ENCODE measurements at places on chromosomes 3 and 15.

DNA sequence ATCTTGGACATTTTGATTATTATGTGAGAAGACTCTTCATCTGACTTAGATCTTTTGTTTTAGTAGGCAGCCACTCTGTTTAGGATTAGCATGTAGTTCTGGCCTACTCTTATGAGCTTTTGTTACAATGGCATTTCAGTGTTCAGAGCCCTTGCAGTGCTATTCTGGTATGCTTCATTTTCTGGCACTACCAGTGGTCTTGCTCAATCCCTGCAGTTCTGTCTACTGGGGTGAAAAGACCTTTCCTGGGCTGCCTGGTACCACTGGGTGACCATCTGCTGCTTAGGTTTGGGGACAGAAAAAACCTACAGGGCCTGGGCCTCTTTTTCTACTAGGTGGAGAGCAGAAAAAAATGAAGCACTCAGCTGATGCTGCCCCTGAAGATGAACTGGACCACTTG, 42.5 kb downstream of the IL16 start:
- no peak for DNase-seq

DNA sequence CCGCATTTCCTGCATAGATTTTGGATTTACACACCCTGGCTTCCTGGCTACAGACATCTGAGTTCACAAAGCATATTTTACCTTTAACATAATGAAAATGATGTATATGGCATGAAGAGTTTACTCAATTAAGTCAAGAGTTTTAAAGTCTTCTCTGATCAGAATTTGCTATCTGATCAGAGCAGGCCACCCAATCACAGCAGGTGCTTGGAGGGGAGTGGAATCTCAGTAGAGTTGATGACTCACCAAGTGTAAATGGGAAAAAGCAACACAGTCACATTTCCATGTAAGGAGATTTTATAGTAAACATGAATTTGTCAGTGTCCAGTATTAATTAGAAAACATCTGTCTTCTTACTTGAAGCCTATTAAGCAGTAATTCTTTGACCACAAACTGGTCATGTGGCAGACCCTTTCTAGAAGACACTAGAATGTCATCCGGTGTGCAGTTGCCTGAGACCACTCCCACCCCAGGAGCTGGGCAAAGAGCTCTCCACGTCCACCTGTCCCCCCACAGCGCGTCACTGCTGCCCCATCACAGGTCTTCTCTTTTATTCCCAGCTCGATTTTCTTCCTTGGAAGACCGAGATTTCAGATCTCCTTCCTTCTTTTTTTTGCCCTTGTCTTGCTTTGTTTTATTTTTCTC, 10.8 kb downstream of the MESD start:
- DNase-seq: no peak

DNA sequence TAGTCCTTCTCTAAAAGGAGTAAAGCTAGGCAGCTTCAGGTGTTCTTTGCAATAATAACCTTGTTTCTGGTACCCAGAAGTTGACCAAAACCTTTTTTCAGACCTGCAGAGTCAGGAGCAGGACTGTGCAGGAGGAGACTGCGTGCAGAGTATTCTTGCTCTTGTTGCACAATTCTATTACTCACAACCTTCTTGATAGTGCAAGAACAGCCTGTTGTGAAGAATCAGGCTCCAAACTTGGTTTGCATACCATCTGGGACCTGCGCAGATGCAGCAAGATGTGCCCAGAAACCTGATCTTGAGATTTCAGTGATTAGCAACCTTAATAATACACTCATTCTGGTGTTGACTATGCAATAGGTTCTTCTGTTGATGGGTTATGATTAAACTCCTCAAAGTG, 111.9 kb downstream of the ATG7 start:
- DNase-seq: no peak

DNA sequence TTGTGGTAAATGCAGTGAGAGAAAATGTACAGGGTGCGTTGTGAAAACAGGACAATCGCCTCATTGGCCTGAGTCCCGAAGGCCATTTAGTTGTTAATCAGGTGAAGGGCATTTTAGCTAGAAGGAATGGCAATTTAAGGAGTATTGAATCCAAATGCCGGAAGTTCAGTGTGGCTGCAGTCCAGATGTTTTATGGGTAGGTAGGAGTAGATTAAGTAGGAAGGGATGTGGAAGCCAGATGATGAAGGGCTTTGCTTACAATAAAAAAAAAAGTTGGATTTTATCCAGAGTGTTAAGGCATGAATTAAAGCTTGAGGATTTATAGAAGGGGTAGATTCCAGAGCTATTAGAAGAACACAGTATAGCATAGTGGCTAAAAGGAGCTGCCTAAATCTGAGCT, 572.7 kb downstream of the NLGN1 start:
- DNase-seq: no peak

DNA sequence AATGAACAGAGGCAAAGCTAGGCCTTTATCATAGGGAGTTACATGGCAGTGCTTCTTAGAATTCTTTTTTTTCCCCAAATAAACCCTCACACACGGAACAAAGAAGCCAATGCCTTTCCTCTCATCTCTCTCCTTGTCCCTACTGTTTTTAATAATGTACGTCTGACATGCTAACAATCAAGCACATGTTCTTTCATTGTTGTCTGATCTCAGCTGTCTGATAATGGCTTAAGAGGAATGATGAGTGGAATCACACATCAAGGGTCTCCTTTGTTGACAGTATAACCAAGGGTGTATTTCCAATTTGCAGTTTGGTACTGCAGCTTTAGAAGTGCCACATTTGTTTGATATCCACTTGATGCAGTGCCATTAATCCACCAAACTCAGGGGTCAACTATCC, 34.8 kb upstream of the EPHA3 start:
- no peak for DNase-seq

- no peak for DNase-seq
Measured at GRCh38 chr3:35529337-35529736, 110.0 kb upstream of the ARPP21 start.

DNA sequence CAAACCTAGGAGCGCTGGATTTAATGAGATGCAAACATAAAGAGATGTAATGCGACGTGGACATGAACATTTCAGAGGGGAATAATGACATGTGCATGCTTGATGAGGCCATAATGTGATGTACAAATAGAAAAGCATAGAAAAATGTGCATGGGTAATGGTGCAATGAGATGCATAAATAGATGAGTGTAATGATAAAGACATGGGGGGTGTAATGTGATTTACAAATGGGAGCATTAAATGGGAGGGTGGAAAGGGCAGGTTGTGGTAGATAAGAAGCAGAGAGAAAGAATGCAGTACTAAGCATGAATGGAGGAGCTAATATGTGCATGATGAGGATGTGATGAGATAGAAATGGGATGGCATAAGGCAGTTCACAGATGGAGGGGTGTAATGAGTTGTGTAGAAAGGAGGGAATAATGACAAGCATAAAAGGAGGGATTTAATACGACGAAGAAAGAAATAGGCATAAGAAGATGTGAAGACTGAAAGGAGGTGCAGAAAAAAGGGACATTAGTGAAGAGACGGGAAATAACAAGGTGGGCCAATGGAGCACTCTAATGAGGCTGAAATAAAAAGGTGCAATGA, 137.5 kb upstream of the CCNL1 start:
- DNase-seq: no peak

- DNase-seq: no peak
Measured at GRCh38 chr15:66672867-66673266, 29.2 kb upstream of the SMAD6 start.

DNA sequence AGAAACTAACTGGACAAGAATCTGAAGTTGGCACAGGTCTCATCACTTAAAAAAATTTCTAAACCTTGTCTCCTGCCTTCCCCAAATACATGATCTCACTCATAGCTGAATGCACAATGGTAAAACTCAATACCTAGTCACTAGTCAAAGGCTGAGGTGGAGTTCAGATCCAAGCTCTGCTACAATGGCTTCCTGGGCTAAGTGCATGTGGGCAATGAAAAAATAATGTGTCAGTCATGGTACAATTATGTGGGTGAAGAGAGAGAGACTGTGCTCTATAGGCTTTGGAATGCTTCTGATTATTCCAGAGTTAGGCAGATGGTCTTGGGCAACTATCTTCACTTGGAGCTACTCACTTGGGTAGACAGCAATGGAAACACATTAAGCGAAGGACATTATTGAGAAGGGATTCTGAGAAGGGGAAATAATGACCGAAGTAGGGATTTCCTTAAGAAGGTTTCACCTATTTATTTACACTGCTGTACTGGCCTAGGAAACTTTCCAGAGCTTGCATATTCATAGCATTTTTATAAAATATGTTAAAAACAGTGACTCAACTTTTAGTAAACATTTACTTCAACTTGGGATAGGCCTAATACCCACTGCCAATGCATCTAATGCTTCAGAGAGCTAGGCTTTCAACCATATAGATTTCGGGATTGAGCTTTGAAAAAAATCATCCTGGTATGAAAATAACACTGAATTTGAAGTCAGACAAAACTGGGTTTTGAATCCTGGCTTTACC, 58.7 kb upstream of the PLXND1 start:
- DNase-seq: no peak

- DNase-seq: no peak
Measured at GRCh38 chr3:170397685-170398084, 21.0 kb upstream of the CLDN11 start.

GRCh38 chr3:32961189-32961715, 9.8 kb downstream of the CCR4 start:
- DNase-seq: peak; percentile 36

DNA sequence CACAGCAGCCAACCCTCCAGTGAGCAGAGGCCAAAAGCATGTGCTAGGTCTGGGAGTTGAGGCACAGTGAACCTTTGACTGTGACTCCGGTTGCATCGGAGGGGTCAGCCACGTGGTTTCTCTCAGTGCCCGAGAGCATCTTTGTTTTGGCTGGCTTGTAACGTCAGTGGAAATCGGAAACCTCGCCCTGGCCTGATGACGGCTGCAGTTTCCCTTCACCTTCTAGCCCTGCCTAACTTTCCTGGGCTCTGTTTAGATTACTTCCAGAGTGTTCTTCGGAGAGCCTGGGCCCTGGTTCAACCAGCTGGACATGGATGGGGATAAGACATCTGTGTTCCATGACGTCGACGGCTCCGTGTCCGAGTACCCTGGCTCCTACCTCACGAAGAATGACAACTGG, 56.6 kb downstream of the MESD start:
- no peak for DNase-seq

DNA sequence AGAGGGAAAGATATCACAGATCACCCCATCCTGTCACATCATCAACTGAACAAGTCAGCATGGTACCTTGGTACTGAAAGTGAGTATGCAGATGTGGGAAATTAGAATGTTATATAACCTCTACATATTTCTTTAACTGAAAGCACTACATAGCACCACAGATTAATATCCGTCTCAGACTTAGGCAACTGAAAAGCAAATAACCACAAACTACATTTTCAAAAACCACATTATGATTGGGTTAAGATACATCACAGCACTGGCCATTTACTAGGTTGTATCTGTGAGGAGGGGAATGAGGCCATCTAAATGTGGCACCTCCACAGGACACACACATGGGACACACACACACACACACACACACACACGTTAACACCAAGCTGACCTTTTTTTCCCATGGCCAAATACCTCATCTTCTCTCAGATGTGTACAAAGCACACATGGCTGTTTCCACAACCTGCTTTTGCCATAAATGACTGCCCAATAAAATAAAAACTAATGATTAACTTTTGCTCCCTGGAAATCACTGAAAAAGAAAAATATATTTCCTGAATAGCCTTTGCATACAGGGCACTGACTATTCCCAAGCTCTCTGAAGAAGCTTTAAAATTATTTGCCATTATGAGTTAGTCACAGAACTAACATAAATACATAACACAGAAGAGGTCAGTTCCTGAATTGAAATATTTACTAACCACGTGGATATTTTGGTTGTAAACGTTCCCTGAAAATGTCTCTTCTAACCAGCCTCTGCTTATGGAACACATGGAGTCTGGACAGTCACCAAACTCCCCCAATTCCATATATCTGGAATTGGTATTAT, 60.1 kb downstream of the SUMF1 start:
- DNase-seq: no peak

DNA sequence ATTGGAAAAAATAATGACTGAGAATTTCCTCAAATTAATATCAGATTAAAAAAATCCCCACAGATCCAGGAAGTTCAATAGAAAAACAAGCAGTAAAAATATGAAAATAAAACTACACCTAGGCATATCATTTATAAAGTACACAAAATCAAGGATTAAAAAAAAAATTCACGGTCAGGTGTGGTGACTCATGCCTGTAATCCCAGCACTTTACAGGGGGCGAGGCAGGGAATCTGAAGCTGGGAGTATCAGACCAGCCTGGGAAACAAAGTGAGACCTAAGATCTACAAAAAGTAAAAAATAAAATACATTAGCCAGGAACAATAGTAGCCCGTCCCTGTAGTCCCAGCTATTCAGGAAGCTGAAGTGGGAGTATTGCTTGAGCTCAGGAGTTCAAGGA, 778.3 kb upstream of the ALCAM start:
- DNase-seq: no peak

DNA sequence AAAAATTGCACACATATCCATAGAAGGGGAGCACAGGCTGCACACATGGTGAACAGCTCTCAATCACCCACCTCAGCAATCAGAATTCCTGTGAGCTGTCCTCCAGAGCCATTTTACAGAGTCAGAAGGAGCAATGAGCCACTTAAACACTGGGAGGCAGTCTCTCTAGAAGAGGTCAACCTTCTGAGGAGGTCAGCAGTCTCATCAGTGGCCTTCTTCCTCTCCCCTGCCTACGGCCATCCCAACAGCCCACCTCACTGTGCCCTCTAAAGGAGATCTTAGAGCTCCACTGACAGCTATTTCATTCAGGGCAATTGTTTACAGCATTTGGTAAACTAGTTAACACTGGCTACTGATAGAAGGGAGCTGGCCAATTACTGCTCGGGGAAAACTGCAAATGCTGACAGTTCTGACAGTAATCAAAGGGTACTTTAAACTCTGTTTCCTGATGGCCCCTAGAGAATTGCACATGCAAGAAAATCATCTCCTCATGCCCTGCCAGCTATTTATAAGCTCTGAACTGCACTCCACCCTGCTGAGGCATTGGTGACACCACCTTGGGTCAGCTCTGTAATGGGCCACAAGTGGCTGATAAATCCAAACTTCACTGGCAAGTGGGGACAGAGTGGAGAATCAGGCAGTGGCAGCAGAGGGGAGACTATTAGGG, 42.1 kb upstream of the TSPAN3 start:
- DNase-seq: no peak

GRCh38 chr3:155190691-155191090, 102.8 kb downstream of the STRIT1 start:
- DNase-seq: no peak

DNA sequence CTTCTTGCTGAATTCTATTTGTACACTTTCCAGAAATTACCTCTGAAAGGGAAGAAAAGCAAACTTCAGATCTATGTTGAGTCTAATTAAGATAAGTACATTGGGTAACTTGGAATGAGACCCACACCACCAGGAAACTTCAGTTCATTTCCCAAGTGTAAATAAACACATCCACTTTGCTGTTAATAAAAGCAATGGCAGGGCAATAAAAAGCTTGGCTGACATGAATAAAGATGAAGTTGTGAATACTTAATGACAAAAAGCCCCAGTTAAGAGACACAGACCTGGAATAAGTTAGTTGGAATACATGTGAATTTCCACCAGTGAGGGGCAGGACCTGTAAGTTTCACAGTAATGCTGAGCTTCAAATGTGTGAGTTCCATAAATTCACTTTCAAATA, 83.3 kb downstream of the MEX3B start:
- no peak for DNase-seq

- DNase-seq: no peak
Measured at GRCh38 chr3:69740103-69741021, 1.1 kb downstream of the MITF start.

All from activated CD4-positive, alpha-beta T cell treated with anti-CD3 and anti-CD28 coated beads, Interleukin-2, amount 50 U/mL, for 1 hour (primary cell).